Suppressor macrophage treated with lipopolysaccharide for 1 hour (primary cell): ENCODE measurements at places on chromosomes 1 and 21.
A peak's percentile ranks its signal among the peaks of the same experiment; 100 is the strongest.

DNA sequence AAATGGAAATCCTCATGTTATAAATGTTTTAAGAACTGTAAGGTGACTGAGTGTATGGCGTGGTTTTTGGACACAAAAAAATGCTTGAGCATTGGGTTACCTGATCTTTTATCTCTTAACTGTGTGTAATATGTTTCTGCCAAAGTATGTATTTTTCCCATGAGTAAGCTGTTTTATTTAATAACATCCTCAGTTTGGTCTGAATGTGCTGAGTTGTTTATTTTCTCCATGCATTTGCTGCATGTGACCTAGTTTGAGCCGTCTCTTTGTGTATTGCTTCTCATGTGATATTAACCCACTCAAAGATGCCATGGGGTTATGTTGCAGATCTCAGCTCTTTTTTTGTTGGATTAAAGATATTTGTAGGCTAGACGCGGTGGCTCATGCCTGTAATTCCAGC is 6.1 kb upstream of the LYPLA2 start:
- no peak for DNase-seq

GRCh38 chr21:31479714-31480113 is 135.7 kb upstream of the TIAM1 start:
- no peak for DNase-seq

GRCh38 chr1:19483261-19483660 is 2.1 kb downstream of the CAPZB start:
- no peak for DNase-seq

GRCh38 chr21:31781737-31782136 is 49.8 kb upstream of the SCAF4 start:
- peak; percentile 81 for DNase-seq

DNA sequence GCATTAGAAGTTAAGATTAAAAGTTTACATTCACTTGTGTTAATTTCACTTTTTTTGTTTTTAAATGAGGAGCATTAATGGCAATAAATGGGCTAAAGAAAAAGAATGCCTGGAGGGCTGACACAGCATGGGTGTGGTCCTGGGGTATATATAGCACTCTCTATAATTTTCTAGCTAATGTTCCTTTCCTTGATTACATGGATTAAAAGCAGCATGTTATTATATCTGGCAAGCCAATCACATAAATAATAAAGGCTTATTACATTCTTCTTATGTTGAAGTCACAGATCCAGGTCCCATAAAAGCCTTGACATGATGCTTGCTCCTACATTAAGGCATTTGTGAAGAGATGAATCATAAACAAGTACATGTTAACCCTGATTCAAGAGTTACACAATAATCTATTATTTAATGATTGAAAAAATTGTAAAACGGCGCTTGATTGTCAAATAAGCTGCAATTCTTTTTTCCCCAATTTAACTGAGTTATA is 91.4 kb downstream of the LYPLAL1 start:
- no peak for DNase-seq
